Activated CD8-positive, alpha-beta memory T cell treated with anti-CD3 and anti-CD28 coated beads, Interleukin-2, amount 10 ng/mL, durations not matched to agents 7 days and 5 days (primary cell): ENCODE measurements at places on chromosomes 4 and X.

DNA sequence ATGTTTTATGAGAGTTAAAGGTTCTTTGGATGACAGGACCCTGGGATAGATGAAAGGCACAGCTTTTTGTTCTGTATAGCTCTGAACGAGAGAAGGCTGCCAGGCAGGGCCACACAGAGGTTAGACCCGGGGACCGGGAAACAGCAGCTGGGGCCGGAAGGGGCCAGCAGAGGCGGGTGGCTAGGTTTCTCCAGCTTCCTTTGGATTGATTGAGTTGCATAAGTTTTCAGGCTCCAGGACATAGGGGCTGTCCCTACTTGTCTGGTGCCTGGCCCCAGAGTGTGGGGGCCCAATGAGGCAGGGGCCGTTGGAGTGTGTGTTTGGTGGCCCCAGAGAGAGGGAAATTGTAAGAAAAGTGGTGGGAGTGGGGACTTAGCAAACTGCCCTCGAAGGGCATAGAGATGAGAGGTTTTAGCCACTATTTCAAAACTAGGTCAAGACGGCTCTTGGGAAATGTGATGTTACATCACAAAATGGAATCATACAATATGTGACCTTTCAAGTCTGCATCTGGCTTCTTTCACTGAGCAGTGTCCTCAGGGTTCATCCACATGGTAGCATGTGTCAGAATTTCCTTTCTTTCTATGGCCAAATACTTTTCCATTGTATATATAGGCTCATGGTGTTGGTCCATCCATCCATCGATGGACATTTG lies 3.7 kb downstream of the ZFP92 start:
- H3K4me1 ChIP-seq = peaks cover 8% of the 10 kb centered on the region
- no peak overlapping the region for H3K4me3 ChIP-seq
- peaks cover 8% of the 10 kb centered on the region for H3K27me3 ChIP-seq

GRCh38 chr4:123777373-123777772 lies 380.8 kb downstream of the SPRY1 start:
- no peak for DNase-seq
- H3K27me3 ChIP-seq = peaks cover 11% of the 10 kb centered on the region
- no peak overlapping the region for H3K27ac ChIP-seq
- H3K4me1 ChIP-seq = no peaks in the 10 kb centered on the region
- H3K4me3 ChIP-seq = no peak overlapping the region

DNA sequence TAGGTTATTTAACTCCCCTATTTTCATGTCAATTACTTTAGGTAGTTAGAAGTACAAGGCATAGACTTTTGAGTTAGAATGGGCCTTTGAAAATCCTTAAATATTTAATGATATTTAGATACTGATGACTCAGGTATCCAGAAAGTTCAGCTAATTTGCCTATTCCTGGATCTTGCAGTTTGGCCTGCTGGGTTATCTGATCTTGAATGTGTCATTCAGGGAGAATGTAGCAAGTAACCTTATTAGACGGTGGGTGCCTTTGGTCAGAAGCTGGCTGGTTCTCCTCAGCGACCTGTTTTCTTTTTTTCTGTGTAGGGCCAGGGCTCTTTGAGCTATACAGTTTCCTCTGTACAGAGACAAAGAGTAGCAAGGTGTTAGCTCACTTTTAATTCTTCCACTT lies 42.0 kb downstream of the MTM1 start:
- peaks cover 34% of the 10 kb centered on the region for H3K36me3 ChIP-seq
- H3K4me1 ChIP-seq = peaks cover 7% of the 10 kb centered on the region
- no peak overlapping the region for H3K27ac ChIP-seq
- H3K27me3 ChIP-seq = no peaks in the 10 kb centered on the region
- DNase-seq = no peak

- H3K27me3 ChIP-seq = no peaks in the 10 kb centered on the region
- no peak overlapping the region for H3K27ac ChIP-seq
- H3K4me1 ChIP-seq = no peaks in the 10 kb centered on the region
- no peak overlapping the region for H3K4me3 ChIP-seq
- H3K36me3 ChIP-seq = no peaks in the 10 kb centered on the region
- DNase-seq = no peak
These were observed 63.7 kb downstream of the FAM13A start for GRCh38 chr4:88993246-88993645.

DNA sequence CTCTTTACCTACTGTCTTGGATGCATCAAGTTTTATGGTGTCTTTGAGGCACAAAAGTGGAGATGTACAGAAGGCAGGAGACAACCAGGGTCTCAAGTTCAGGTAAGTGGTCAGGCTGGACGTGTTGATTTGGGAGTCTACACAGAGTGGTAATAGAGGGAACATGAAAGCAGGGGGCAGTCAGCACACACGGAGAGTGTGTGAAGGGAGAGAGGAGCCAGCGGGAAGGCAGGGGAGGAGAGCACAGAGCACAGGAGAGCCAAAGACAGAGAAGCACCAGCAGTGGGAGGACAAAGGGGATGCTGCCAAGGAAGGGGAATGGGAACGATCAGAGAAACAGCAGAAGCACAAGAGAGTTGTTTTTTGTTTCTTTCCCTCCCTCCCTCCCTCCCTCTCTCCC lies 32.9 kb downstream of the TMEM150C start:
- no peaks in the 10 kb centered on the region for H3K4me1 ChIP-seq
- no peaks in the 10 kb centered on the region for H3K36me3 ChIP-seq
- H3K27ac ChIP-seq = no peak overlapping the region
- peaks cover 10% of the 10 kb centered on the region for H3K27me3 ChIP-seq
- no peak for DNase-seq
- H3K4me3 ChIP-seq = no peak overlapping the region

GRCh38 chr4:108072300-108072699 lies 82.6 kb downstream of the HADH start:
- peak overlapping the region; percentile 77 for H3K27ac ChIP-seq
- H3K4me1 ChIP-seq = peaks cover 22% of the 10 kb centered on the region
- H3K36me3 ChIP-seq = peaks cover 2% of the 10 kb centered on the region
- peak overlapping the region; percentile 13 for H3K4me3 ChIP-seq
- DNase-seq = peak; percentile 78
- H3K27me3 ChIP-seq = no peaks in the 10 kb centered on the region

- H3K4me3 ChIP-seq = no peak overlapping the region
- H3K27ac ChIP-seq = no peak overlapping the region
- DNase-seq = no peak
- H3K36me3 ChIP-seq = no peaks in the 10 kb centered on the region
- no peaks in the 10 kb centered on the region for H3K27me3 ChIP-seq
These were observed 245.2 kb upstream of the DIPK2B start for GRCh38 chrX:45445745-45446412.

GRCh38 chr4:140102421-140102820 lies 51.6 kb downstream of the MAML3 start:
- H3K27me3 ChIP-seq = peaks cover 2% of the 10 kb centered on the region
- H3K27ac ChIP-seq = peak overlapping the region; percentile 96
- no peak for DNase-seq
- H3K36me3 ChIP-seq = peaks cover 21% of the 10 kb centered on the region

DNA sequence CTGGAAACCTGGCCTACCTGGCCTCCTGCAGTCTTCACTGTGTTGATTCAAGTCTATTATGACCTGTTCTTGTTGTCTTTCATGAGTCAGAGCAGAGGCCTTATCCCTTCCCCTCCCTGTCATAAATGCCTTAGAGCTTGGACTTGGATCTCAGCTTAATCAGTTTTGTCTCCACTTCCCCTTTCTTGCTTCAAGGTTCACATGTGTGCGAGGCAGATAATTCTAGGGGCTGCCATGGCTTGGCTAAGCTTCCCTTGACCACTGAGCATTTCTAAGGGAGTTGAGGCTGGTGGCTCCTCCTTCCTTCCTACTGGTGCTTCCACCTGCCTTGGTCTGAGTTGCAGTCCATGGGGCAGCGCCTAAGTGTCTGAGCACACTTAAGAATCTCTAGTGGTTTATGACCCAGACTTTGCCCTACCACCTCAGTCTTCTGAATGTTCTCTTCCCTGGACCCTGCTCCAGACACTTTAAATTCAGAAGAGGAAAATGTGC lies 1.7 kb upstream of the HEPH start:
- H3K27me3 ChIP-seq = no peaks in the 10 kb centered on the region
- no peak overlapping the region for H3K4me3 ChIP-seq
- H3K4me1 ChIP-seq = no peaks in the 10 kb centered on the region

GRCh38 chrX:48890296-48890925 lies 7.2 kb downstream of the TIMM17B start:
- H3K27ac ChIP-seq = peak overlapping the region; percentile 66
- no peak for DNase-seq
- H3K27me3 ChIP-seq = no peaks in the 10 kb centered on the region

DNA sequence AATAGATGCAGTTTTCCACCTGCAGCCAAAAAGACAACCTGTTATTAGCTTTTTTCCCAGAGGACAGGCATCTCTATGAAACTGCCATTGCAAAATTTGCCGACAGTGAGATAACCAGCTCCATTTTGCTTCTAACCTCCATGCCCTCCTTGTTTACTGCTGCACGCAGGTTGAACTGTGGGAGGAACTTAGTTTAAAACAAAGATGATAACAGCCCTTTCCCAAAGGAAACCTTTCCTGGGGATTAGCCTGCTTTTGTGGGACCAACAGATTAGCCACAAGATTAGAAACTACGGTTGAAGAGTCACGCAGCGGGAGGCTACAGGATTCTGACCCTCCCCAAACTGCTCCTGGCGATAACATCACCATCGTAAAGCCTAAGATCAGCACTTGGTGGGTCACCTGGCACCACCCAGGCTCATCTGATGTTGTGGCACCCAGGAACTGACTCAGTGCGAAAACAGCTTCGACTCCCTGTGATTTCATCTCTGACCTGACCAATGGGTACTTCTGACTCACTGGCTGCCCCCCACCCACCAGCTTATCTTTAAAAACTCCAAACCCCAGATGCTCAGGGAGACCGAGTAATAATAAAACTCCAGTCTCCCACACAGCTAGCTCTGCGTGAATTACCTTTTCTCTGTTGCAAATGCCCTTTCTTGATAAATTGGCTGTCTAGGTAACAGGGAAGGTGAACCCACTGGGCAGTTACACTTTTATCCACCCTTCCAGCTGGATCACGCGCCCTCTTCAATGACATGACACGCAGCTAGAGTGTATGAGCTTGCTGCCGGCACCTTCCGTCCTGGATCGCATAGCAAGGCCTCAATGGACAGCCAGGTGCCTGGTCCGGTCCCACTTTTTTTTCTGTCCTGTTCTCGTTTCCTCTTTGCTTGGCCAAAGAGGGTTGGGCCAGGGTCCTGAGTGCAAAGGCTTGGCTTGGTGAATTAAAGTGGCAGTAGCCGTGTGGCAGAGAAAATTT lies 27.2 kb downstream of the NOP14 start:
- peaks cover 45% of the 10 kb centered on the region for H3K36me3 ChIP-seq
- no peaks in the 10 kb centered on the region for H3K27me3 ChIP-seq
- peak overlapping the region; percentile 90 for H3K27ac ChIP-seq

GRCh38 chr4:119313237-119313636 lies 8.7 kb downstream of the FABP2 start:
- no peak overlapping the region for H3K27ac ChIP-seq
- no peak overlapping the region for H3K4me3 ChIP-seq
- peaks cover 30% of the 10 kb centered on the region for H3K27me3 ChIP-seq
- DNase-seq = no peak

GRCh38 chrX:29315931-29316330 lies 728.7 kb downstream of the IL1RAPL1 start:
- no peaks in the 10 kb centered on the region for H3K27me3 ChIP-seq
- no peaks in the 10 kb centered on the region for H3K36me3 ChIP-seq
- no peak overlapping the region for H3K27ac ChIP-seq
- no peak overlapping the region for H3K4me3 ChIP-seq

DNA sequence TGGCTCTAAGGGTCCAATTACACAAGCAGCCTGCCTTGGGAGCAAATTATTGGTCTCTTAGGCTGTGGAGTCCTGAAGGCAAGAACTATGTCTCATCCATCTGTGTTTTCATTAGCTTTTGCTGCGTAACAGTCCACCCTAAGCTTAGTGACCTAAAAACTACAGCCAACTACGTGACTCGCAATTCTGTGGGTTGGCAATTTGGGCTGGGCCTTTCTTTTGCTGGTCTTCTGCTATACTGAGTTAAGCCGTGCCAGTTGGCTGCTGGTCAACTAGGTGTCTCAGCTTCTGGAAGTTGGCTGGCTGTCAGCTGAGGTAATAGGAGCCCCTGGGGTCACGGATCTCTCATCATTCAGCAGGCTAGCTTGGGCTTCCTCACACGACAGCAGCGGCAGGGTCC lies 205.6 kb upstream of the S100G start:
- no peaks in the 10 kb centered on the region for H3K27me3 ChIP-seq
- H3K27ac ChIP-seq = no peak overlapping the region
- no peak for DNase-seq
- H3K36me3 ChIP-seq = no peaks in the 10 kb centered on the region

DNA sequence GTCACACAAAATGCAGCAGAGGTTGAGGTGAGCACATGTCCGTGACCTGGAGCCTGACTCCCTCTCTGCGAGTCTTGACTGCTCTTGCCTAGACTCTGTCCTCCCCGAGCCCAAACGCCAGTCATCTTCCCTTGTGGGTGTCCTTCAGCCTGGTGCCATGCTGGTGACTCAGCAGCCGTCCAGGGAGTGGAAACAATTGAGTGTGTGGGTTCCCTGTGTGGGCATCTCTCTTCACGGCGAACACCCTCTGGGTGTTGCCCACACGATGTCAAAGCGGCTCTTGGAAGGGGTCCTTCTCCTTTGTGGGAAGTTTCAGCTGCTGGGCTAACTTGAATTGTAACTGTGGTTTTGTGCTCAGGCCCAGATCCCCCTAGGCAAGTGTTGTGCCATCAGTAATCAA lies 17.5 kb upstream of the MSANTD1 start:
- H3K27me3 ChIP-seq = no peaks in the 10 kb centered on the region
- no peak overlapping the region for H3K4me3 ChIP-seq
- no peak overlapping the region for H3K27ac ChIP-seq
- H3K4me1 ChIP-seq = no peaks in the 10 kb centered on the region

DNA sequence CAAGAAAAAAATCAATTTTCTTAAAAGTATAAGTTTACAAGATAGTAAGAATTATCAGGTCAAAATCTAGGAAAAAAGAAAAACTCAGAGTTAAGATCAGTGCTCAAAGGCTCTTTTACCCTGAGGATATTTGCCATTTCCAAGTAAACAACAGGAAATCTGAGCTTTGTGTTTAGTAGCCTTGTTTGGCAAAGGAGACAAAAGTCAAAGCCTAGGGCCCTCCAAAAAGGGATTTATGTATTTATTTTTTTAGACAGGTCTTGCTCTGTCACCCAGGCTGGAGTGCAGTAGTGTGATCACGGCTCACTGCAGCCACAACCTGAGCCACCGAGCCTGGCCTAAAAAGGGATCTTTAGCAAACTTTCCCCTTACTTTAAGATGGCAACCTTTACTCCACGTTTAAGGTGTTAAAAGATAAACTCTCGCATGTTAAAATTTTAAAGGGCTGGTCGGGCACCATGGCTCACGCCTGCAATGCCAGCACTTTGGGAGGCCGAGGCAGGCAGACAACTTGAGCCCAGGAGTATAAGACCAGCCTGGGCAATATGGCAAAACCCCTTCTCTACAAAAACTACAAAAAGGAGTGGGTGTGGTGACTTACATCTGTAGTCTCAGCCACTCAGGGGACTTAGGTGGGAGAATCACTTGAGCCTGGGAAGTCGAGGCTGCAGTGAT lies 21.3 kb upstream of the OPHN1 start:
- no peaks in the 10 kb centered on the region for H3K36me3 ChIP-seq
- no peak overlapping the region for H3K4me3 ChIP-seq
- no peak overlapping the region for H3K27ac ChIP-seq
- no peaks in the 10 kb centered on the region for H3K4me1 ChIP-seq
- H3K27me3 ChIP-seq = no peaks in the 10 kb centered on the region

DNA sequence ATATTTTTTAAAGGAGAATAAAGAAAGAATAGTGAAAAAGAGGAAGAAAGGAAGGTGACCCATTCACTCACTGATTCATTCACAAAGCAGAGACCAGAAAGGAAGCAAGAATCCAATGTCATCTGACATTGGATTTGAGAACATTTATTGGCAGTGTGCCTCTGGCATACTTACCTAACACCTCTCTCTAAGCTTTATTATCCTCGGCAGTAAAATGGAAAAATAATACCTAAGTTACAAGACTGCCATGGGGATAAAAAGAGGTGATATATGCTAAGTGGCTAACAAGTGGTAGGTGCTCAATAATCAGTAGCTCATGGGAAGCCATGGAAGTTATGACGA lies 41.6 kb upstream of the PPARGC1A start:
- no peak for DNase-seq
- no peaks in the 10 kb centered on the region for H3K36me3 ChIP-seq
- no peaks in the 10 kb centered on the region for H3K27me3 ChIP-seq
- H3K4me1 ChIP-seq = no peaks in the 10 kb centered on the region
- no peak overlapping the region for H3K4me3 ChIP-seq
